Activated naive CD8-positive, alpha-beta T cell treated with anti-CD3 and anti-CD28 coated beads, Interleukin-2, amount 50 U/mL, for 16 hours (primary cell): ENCODE measurements at places on chromosomes 5 and 9.

DNA sequence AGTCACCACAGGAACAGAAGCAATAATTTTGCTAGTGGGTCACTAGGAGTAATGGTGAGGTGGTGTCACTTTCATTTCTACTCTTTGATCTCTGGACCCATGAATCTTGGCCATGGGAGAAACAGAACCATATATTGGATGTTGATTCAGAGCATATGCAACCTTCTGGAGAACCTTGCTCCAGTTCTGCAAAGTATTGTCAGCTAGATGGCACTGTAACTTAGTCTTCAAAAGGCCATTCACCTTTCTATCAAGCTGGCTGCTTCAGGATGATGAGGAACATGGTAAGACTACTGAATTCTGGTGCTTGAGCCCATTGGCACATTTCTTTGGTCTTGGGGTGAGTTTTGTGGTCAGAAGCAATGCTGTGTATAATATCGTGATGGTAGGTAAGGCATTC is 129.1 kb upstream of the FBN2 start:
- DNase-seq = no peak

DNA sequence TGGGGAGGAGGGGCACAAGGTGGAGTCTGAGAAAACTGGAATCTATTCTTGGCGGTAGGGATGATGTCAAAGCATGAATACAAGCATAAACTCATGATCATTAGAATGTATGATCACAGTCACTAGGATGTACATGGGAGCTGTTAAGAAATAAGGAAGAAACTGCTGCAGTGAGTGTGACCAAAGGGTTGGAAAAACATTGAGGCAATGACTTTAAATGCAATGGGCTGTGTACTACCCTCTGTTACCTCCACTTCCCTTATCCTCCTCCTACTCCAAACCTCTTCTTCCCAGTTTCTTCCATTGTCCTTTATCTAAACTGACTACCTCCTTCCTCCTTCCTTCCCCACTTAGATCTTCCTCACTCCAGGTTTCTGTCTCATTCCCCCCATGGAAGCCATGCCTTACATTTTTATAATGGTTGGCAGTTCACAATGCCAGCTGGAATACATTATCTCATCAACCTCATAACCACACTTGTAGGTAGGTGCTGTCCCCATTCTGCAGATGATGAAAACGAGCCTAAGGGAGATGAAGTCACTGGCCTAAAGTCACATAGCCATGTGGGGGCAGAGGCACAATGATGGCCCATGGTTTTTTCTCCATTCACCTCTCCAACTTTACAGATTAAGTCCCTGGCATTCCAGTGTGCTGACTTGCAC is 21.9 kb upstream of the TNFSF15 start:
- no peak for DNase-seq

- DNase-seq = no peak
These were observed 2.4 kb downstream of the ATG12 start for GRCh38 chr5:115838885-115839518.

GRCh38 chr9:121818841-121819427 is 167.5 kb downstream of the DAB2IP start:
- DNase-seq = no peak

DNA sequence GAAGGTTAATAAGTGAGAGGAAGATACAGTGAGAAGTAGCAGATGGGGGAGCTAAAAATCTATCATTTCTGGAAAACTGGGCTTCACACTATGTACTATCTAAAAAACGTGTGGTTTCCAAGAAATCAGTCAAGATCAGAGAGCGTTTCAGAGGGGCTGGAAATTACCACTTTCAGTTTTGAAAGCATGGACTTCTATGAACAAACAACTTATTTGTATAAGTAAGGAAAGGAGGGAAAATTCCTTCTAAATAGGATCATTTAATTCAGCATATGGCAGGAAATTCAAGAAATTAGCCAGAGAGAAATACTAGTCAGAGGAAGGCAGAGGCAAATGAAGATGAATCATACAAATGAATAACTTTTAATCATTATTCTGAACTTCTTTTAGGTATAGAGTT is 11.3 kb downstream of the TNC start:
- DNase-seq = no peak

GRCh38 chr9:133115604-133116345 is 5.3 kb downstream of the RALGDS start:
- DNase-seq = peak; percentile 21

- DNase-seq = no peak
These were observed 63.5 kb downstream of the SPATA31D1 start for GRCh38 chr9:82052081-82052480.

- no peak for DNase-seq
These were observed 34.2 kb upstream of the CLPTM1L start for GRCh38 chr5:1378866-1379659.

DNA sequence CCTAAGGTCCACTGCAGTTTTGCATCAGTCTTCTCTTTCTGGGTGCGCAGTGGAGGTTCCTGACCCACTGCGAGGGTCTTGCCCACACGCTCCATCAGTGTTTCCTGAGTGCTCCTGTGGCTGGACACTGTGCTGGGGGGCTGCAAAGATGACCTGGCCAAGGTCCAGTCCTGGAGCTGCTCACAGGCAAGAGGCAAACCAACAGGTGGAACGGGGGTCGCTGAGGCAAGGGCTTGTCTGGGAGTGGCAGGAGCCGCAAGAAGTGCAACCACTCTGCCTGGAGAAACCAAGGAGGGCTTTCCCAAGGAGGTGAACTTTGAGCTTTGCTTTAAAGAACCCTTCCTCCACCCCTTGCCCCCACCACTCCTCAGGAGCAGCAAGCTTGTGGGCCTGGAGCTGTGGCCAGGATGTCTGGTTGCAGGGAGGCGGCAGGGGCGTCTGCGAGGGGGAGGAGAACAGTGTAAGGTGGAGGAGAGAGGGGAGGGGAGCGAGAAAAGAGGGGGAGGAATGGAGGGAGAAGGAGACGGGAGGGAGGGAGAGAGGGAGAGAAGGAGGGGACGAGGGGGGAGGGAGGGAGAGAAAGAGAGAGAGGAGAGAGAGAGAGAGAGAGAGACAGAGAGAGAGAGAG is 444 bp upstream of the CPLX2 start:
- DNase-seq = no peak

DNA sequence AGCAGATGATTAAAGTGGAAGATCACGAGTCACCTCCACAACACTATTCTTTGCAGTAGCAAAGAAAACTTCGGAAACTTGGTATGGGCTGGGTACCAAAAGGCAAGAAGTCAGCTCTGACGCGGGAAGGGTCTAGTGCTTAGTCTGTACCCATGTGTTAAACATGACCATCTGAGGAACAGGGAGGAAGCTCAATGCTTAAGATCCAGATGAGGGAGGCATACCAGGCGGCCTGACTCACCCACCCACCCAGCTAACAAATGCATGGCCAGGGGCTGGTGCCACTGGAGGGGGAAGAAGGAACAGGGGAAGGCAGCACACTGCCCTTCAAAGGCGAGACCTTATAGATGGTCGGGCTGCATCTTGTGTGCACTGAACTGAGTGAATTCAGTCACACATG is 41.8 kb downstream of the CAMSAP1 start:
- no peak for DNase-seq

DNA sequence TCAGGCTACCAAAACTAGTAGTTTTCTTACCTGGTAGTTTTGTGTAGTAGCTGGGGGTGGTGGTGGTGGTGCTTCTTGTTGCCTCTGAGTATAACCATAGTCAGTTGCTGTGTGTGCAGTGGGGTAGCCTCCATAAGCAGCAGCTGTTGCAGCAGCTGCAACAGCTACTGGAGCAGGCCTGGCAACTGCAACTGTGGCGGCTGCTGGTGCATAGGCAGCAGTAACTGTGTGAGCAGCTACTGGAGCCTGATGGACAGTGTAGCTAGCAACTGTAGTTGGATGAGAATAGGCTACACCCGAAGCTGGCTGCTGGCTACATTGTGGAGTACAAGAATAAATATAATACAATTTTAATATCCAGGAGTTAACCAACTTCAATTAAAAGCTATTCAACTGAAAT is 24.7 kb downstream of the ZFR start:
- DNase-seq = no peak

GRCh38 chr9:107779731-107780130 is 290.2 kb upstream of the KLF4 start:
- DNase-seq = no peak

DNA sequence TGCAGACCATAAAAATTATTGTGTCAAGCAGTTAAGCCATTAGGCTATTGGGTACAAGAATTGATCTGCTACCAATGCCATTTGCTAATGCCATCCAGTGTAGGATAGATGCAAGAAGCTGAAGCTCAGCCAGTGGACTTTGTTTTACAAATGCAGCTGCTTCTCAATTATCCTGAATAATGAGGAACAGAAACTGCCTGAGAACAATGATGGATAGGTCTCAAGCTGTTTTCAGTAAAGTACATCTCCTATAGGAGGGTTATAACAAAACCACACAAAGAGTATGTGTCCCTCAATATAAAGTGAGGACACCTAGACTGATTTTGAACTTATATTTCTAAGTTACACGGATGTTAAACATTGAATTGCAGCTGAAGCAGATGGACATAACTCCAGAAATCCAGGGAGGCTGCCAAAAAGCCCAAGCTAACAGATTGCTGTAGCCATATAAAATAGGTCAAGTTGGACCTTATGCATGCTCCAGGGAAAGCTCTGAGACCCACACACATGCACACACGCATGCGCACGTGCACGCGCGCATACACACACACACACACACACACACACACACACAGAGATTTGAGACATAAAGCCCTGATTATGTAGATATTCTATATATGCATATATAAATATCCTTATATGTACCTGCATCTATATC is 482.7 kb upstream of the CD180 start:
- no peak for DNase-seq

GRCh38 chr9:101569741-101570501 is 24.8 kb downstream of the PPP3R2 start:
- no peak for DNase-seq

DNA sequence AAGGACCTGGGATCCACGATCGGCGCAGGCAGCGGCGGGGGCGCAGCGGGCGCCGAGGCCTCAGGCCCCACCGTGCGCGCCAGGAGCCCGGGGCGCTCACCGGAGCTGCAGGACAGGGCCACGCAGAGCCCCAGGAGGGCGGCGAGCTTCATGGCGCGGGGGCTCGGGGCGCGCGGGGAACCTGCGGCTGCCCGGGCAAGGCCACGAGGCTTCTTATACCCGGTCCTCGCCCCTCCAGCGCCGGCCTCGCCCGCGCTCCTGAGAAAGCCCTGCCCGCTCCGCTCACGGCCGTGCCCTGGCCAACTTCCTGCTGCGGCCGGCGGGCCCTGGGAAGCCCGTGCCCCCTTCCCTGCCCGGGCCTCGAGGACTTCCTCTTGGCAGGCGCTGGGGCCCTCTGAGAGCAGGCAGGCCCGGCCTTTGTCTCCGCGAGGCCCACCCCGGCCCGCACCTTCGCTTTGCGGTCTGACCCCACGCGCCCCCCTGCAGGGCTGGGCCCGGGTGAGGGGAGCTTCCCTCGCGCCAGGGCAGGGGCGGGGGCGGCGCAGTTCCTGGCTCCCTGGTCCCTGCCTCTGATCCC is at the start of gene SCGB3A1:
Gene SCGB3A1, minus strand, starts transcription at position 189 of the 577 bp plus-strand sequence. Its CDS starts 37 bp downstream, at position 152.
- DNase-seq = no peak

DNA sequence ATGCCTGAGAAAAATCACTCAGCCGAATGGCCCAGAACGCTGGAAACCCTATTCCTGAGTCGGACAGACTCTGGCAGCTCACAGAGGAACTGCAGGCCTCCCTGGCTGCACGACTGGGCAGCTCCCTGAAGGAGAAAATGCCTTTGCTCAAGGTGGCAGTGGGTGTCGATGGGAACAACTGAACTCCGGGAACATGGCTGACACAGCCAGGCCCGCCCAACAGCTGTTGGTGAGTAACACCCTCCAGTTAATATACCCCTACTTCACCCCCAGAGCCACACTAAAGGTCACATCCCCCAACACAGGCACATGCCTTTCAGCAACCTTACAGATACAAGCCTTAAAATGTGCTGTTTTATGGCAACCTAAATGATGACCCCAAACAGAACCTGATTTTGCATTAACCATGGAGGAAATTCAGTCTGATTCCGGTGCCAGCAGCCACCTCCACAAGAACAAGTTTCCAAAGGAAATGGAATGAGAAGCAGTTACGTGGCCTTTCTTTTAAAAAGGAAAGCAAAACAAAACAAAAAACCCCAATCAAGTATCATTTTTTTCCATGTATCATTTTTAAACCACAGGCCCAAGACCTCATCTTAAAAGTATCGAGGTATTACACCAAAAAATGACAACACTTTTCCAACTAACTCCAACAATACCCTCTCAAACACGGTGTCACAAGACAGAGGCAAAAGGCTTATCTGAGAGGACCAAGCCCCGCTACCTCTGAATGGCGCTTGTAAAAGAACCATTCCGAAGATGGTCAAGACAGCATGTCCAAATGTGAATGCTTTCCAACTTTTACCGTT is 3.1 kb downstream of the KLF9 start:
- no peak for DNase-seq

- DNase-seq = no peak
These were observed 32.9 kb upstream of the JADE2 start for GRCh38 chr5:134492568-134492967.

- peak; percentile 96 for DNase-seq
These were observed at the start of gene DNAJC21 for GRCh38 chr5:34929134-34929719. TSS of gene DNAJC21 (plus strand) at chr5:34929559. CDS start at chr5:34929820, 261 bp downstream.

- DNase-seq = no peak
These were observed 81.3 kb upstream of the PTPN3 start for GRCh38 chr9:109579191-109579948.

- DNase-seq = no peak
These were observed 104.6 kb upstream of the SARDH start for GRCh38 chr9:133842721-133843227.

- no peak for DNase-seq
These were observed 19.8 kb upstream of the SLC9A3 start for GRCh38 chr5:543755-544674.
